GDM1 (cell line): ENCODE measurements at places on chromosomes 5 and 9.

DNA sequence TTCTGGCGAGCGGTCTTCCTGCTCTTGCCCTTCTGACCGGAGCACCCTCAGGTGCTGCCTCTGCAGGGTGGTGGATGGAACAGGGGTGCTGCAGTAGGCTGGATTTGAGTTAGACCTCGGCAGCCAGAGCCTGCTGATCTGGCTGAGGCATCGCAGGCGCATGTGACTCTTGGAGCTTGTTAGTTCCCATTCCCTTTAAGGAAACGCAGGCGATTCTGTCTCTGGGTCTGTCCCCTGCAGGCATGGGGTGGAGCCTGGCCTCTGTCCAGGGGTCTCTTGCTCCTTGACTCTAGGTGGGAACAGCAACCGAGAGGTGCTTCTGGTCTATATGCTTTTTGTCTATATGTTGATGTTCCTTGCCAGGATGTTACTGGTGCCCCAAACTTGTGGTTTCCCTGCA, 3.1 kb downstream of the WNK2 start:
- DNase-seq = no peak

- no peak for DNase-seq
Observed at GRCh38 chr5:133294380-133294779, 242.6 kb downstream of the HSPA4 start.

- DNase-seq = no peak
Observed at GRCh38 chr9:120886490-120886967, 9.5 kb upstream of the PHF19 start.

DNA sequence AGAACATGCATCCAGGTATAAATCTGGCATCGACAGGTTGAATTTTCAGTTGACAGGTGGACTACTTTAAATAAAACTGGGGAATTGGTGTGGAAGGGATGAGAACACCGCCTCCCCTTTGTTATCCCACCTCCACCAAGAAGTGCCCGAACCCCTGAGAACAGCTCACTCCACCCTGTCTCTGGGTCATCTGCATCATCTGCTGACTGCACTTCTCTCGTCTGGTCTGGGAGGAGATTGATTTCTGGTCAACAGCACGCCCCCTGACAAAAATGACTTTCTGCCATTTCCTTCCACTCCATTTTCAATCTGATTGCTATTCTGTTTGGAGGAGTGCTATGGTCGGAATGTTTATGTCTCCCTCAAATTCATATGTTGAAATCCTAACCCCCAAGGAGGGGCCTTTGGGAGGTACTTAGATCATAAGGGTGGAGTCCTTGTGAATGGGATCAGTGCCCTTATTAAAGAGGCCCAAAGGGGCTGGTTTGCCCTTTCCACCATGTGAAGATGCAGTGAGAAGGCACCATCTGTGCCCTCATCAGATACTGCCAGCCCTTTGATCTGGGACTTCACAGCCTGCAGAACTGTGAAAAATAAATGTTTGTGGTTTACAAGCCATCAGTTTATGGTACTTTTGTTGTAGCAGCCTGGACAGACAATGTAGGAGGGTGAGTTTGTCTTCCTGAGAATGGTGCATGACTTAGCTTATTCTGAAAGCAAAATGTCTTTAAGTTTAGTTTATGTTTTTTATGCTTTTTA, 145.7 kb downstream of the EGFLAM start:
- DNase-seq = no peak

- no peak for DNase-seq
Observed at GRCh38 chr9:28001096-28001495, 427.8 kb upstream of the C9orf72 start.

DNA sequence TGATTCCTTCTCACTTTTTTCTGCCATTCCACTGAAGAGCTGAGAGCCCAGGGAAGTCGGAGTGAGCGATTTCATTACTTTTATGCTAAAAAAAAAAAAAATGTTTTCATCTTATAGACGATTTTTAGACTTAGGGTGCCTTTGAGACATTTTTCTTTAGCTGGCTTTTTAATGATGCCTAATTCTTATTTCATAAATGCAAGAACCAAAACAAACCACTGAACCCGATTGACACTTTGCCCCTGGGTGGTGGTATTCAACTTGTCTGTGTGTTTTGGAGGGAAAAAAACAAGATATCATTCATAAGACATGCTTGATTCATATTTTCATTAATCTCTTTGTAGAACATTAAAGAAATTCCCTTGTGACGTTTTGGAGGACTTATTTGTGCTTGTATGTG, 2.4 kb downstream of the TLE4 start:
- no peak for DNase-seq

DNA sequence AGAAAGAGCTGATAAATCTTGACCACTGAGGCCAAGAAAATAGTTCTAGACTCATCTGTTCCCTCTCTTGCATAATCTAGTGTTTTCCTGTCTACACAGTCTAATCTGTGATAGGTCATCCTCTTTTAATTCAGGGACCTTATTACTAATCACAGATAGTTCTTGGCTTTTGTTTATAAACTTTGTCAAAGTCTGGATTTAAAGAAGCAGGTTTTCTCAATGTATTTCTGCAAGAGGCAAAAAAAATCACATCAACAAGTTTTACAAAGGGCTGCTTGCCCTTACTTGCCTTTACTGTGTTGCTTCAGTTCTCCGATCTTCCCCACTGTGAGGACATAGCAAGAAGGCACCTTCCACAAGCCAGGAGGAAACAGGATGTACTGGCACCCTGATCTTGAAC, 43.9 kb upstream of the MTAP start:
- no peak for DNase-seq

DNA sequence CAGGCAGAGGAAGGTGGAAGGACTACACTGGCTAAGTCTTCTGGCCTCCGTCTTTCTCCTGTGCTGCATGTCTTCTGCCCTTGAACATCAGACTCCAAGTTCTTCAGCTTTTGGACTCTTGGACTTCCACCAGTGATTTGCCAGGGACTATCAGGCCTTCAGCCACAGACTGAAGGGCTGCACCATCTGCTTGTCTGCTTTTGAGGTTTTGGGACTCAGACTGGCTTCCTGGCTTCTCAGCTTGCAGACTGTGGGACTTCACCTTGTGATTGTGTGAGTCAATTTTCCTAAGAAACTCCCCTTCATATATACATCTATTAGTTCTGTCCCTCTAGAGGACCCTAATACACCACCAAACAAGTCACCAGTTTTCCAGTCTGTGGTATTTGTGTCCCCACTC, 9.7 kb upstream of the ANKDD1B start:
- DNase-seq = no peak

- DNase-seq = no peak
Observed at GRCh38 chr5:160312134-160312959, at the start of gene CCNJL. Gene CCNJL, minus strand, starts transcription at chr5:160312564. Its CDS starts 641 bp downstream, at chr5:160311923.

GRCh38 chr9:131433302-131433854, 39.5 kb downstream of the PRRC2B start:
- no peak for DNase-seq

- no peak for DNase-seq
Observed at GRCh38 chr5:106443746-106444145, 1227.0 kb downstream of the EFNA5 start.

DNA sequence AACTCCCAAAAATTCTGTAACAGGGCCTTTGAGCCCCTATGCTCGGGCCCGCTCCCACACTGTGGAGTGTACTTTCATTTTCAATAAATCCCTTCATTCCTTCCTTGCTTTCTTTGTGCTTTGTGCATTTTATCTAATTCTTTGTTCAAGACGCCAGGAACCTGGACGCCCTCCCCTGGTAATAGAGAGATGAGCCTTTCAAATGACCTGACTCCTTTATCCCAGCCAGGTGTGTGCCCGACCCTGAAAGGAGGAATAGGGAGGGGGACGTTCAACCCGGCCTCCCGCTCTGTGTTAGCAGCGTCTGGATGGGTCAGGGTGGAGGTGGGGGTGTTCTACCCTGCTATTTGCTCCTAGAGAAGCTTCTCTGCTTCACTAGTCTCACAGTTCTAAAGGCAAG, 53.9 kb downstream of the FXN start:
- DNase-seq = no peak

- no peak for DNase-seq
Observed at GRCh38 chr5:172527559-172527958, 73.2 kb upstream of the SH3PXD2B start.

GRCh38 chr5:171961117-171961516, 45.3 kb downstream of the FBXW11 start:
- DNase-seq = no peak

GRCh38 chr9:95077766-95078370, 239.6 kb downstream of the FANCC start:
- no peak for DNase-seq

- DNase-seq = no peak
Observed at GRCh38 chr9:88833946-88834345, 157.3 kb upstream of the S1PR3 start.

GRCh38 chr9:136093995-136094881, 851 bp downstream of the NACC2 start:
- no peak for DNase-seq

DNA sequence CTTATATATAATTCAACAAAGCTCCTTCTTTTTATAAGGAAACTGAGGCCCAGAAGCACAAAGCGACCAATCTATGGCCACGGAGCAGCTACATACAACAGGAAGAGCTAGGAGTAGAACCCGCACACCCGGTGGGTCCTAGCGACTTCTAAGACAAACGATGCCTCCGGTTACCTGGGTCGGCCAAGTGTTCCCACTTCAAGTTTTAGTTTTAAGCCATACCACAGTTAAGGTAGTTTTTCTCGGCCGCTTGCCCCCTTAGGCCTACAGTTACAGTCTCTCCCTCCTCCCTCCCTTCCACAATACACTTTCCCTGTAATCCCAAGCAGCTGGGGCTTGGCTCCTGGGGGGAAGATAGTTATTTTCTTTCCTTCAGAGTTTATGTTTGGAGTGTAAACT, 533 bp downstream of the SREK1IP1 start:
- DNase-seq = no peak

- DNase-seq = no peak
Observed at GRCh38 chr5:90037646-90038045, 371.9 kb downstream of the CETN3 start.

- no peak for DNase-seq
Observed at GRCh38 chr9:124001458-124001799, 10.1 kb upstream of the LHX2 start.

DNA sequence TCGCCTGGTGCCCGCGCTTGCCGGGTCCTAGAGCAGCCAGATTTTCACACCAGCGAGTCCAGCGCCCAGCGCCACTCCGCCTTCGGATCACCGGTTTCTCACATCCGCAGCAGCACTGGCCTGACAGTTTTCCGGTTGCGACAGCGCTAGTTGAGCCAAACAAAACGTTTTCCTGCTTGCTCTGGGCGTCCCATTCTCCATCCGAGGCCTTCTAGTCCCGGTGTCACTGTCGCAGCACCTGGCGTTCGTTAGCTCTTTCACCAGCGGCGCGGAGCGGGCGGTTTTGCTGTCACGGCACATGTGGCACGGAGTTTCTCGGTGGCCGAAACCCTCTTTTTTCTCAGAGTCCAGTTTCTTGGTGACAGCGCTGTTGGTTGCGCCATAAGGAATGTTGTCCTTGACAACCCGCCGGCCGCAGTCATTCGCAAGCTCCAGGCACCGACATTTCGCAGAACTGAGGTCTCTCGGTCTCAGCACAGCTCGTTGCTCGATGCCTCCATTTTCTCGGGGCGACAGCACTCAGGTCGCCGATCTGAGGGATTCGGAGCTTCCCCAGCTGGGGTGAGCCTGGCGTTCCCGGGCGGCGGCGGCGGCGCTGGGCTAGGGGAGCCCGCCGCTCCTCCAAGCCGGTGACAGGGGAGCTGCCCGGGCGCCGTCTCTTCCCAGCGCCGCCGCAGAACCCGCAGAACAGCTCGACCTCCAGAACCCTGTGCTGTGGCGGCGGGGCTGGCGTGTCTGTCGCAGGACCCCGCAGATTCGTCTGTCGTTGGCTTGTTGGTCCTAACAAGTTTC, 47.8 kb downstream of the ANXA2R start:
- DNase-seq = peak; percentile 66

- DNase-seq = no peak
Observed at GRCh38 chr5:141725891-141726290, 43.9 kb upstream of the ARAP3 start.

GRCh38 chr5:142110046-142110531, 1.5 kb downstream of the NDFIP1 start:
- no peak for DNase-seq

GRCh38 chr9:136538599-136539426, 7.0 kb downstream of the NOTCH1 start:
- no peak for DNase-seq

- DNase-seq = no peak
Observed at GRCh38 chr5:5572010-5572865, 149.8 kb downstream of the ICE1 start.

DNA sequence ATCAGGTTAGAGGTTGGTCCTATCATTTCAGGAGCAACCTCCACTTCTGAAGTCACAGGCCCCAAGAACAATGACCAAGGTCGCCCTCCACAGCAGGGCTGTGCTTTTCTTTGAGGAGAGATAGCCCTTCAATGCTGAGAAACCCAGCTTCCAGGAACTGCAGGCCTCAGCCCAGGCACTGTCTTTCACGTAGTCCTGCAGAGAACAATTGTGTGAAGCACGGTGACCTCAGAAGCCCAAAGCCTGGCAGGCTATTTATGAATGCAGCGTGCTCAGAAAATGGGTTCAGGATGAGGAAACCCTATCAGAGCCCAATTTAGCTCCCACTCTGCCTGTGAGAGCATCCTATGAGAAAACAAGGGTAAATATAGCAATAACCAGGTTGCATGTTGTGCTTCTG, 388.3 kb downstream of the PLK2 start:
- DNase-seq = no peak

DNA sequence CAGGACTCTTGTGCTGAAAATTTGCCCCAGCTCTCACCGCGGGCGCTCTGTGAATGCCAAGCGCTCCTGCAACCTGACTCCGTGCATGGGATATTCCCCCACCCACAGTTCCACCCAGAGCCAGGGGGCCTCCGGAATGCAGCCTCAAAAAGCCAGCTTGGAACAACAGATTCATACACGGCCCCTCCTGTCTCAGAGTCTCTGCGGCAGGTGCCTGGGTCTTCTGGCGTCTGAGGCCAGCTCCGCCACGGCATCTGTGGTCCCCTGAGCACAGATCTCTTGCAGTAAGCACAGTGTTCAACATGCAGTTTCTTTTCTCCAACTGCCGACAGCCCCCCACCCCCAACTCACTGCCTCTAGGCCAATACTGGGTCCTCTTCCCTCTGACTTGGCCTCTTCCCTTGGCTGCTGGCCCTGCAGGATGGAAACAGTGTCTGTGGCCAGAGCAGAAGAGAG, 355.7 kb upstream of the IRX2 start:
- no peak for DNase-seq

- no peak for DNase-seq
Observed at GRCh38 chr9:37454238-37454637, 11.0 kb downstream of the ZBTB5 start.

- DNase-seq = no peak
Observed at GRCh38 chr9:118962426-118962825, 406.8 kb downstream of the BRINP1 start.

GRCh38 chr9:97525451-97525850, 24.0 kb downstream of the TMOD1 start:
- DNase-seq = no peak

DNA sequence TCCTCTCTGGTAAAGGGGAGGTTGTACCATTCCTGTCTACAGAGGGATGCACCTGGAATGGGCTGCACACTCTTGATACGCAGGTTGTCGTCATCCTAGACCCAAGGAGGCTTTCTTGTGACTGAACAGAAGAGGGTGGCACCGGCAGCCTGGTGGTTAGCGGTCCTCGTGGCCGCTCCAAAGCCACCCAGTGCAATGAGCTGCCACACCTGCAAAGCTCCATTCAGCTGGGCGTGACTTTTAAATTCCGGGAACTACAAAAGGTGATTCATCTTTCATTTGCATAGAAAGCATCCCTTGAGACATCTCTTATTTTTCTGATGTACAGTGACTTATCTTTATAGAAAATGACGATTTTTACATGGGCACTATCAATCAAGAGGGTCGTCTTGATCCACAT, 286.1 kb upstream of the IRX1 start:
- DNase-seq = no peak

- DNase-seq = no peak
Observed at GRCh38 chr5:122638581-122638980, 136.3 kb upstream of the SNX2 start.
